Activated CD4-positive, CD25-positive, alpha-beta regulatory T cell treated with anti-CD3 and anti-CD28 coated beads, Interleukin-2, amount 50 U/mL, for 72 hours (primary cell): ENCODE measurements at places on chromosomes 7 and 10.

DNA sequence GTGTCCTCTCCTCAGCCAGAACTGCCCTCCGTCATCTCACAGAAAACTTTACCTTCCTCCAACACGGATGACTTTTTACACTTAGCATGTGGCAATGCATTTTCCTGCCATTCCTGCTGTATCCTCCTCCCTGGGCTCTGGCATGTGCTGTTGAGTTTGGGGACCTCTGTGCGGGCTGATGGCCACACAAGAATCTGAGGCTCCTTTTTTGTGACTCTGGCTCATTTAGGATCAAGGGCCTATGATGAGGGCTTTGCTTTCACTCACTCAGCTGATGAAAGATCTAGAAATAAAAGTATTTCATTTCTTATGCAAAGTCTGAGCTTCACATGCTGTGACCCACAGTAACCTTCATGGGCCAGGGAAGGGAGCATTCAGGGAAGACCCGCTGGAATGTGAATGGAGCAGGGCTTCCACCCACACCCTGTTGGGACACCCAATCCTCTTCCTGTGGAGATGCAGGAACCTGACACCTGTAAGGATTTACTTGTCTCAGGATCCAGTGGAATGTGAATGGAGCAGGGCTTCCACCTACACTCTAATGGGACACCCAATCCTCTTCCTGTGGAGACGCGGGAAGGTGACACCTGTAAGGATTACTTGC, 500.3 kb upstream of the MKI67 start:
- DNase-seq, result no peak

- no peak for DNase-seq
Measured at GRCh38 chr7:123612024-123612423, 10.4 kb downstream of the ASB15 start.

- no peak for DNase-seq
Measured at GRCh38 chr7:2873686-2874551, 29.8 kb upstream of the GNA12 start.

DNA sequence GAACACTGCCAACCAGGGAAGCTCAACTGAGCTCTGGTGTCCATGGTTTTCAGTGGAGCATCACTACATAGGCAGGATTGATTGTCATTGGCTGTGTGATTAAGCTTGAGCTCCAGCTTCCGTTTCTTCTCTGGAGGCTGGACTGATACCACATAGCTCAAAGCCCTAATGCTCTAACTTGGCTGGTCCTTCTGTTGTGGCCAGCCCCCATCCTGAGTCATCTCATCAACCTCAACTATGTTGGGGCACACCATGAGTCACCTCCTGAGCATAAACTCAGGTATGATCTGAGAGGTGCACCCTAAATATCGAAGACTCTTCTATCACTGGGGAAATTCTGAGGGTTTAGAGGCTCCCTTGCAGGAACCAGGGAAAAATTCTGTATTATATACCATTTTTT, 114.5 kb upstream of the INHBA start:
- no peak for DNase-seq

DNA sequence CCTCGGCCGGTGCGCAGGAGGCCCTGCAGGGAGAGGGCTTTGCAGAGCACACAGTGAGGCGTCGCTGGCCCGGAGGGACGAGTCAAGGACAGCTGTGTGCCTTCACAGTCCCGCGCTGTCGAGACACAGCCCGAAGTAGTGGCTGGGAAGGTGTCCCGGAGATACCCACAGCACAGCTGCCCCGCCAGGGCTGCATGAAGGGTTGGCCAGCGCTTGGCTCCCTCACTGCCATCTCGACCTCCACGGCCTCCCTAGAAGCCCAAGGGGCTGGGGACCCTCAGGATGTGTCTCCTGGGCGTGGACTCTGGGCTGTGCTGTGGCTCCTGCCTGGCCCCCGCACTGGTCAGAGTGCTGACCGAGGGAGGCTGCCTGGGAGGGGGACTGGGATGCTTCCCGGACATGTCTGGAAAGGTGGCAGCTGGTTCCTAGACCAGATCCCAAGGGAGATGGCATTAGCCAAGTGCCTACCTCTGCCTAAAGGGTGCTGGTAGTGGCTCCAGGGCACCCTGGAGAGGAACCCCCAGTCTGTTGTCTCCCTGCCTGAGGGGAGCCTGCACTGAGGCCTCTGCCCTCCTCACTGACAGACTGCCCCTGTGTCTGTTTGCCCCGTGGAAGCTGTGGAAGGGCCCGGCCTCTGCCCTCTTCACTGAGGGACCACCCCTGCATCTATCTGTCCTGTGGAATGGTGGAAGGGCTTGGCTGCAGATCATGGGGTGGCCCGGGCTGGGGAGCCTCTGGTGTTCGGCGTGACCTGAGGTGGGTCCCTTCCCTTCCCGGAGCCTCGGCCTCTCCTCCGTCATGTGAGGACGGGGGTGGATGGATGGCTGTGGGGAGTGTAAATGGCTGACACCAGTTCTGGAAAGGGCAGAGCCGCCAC, 5.8 kb downstream of the ELFN1 start:
- peak; percentile 21 for DNase-seq

GRCh38 chr7:151454305-151454704, 14.4 kb upstream of the CRYGN start:
- no peak for DNase-seq

DNA sequence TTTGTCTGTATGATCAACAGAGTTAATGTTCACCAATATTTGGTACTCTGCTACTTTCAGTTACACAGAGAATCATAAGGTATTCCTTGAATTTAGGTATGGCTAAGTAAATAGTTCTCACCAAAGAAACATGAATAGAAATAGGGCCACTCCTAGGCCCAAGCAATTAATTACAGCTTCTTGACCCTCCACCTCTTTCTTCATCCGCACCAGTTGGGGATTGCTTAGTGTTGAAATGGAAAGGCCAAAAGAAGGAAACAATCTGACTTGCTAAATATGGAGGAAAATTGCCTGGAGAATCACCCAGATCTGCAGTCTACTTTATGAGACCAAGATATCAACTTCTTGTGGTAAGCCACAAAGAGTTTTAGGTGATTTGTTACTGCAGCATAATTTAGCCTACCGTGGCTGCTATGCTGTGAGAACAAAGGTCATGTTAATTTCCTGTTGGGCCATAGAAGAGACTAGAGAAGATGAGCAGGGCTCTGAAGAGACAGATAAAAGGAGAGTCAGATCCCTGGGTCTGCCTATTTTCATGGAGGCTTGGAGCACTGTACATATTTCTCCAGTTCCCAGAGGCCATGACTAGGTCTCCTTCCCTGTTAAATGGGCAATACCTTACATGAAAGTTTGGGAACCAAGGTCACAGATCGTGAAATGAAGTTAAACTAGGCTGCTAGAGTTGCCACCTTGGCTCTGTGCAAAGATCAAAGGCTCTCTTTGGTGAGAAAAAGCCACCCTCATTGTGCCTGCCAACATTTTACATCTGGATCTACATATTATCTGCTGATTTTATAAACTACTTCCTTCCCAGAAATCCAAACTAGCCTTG, 93.3 kb upstream of the GDF10 start:
- DNase-seq, result no peak

DNA sequence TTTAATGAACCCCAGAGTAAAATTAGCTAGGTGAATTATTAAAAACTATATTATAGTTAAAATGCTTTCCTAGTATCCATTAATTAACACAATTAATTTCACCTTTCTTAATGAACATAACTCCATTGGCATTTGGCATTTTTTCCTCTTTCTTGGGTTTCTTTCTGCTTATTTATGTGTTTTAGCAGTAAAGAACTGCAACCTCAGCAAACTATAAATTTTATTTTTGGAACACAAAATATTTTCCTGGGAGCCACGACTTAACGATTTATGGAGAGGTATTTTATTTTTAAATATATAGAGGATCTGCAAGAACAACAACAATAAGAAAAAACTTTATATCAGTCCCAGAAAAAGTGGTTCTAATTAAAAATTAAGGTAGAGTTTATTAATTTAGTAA, 447.4 kb upstream of the ETV1 start:
- no peak for DNase-seq

- DNase-seq, result no peak
Measured at GRCh38 chr10:59648711-59649201, 60.9 kb downstream of the SLC16A9 start.

- no peak for DNase-seq
Measured at GRCh38 chr7:155345490-155345889, 47.8 kb downstream of the INSIG1 start.

- DNase-seq, result no peak
Measured at GRCh38 chr7:157016024-157016351, 5.5 kb upstream of the MNX1 start.
